Inflammatory macrophage (primary cell): ENCODE measurements at places on chromosomes 16 and 17.

DNA sequence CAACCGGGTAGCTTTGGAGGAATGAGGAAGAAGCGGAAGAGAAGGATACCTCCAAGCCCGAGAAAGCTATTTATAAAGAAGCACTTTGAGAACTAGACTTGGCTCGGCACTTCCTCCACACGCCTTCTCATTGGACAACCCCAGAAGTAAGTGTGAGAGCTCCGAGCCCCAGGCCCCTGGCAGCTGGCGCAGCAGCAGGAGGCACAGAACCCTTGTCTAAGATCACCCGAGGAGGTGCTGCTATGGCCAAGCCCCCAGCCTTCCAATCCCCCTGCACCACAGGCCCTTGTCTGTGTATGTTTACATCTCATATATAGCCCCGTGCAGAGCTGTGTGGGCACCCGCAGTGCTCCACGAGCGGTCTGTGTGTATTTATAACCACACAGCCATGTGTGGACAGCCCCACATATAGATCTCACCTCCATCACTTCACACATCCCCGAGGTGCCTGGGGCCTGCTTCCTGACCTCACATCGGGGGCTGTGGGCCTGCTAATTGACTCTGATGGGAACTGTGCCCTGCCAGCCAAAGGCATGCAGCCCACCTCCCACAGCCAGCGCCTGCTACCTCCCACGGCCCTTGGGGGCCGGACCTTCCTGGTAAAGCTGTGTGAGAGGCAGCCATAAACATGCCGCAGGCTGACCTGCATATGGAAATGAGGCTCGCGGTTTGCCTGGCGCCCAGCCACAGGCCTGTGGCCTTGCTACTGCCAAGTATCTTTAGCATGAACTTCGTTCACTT, 96.1 kb downstream of the C17orf67 start:
- no peak for DNase-seq

DNA sequence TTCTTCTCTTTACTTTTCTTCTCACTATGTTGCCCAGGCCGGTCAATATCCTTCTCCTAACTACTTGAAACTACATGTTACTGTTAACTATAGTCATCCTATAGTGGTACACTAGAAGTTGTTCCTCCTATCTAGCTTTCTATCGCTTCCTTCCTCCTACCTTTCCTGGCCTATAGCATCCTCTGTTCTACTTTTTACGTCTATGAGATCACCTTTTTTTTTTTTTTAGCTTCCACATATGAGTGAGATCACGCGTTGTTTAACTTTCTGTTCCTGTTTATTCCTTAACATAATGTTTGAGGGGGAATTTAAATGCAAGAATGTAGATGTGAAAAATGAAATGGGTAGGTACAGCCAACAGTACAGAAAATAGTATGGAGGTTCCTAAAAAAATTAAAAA, 30.5 kb upstream of the YPEL2 start:
- DNase-seq, result peak; percentile 62

- DNase-seq, result no peak
Measured at GRCh38 chr16:85867189-85867588, 31.8 kb upstream of the IRF8 start.

DNA sequence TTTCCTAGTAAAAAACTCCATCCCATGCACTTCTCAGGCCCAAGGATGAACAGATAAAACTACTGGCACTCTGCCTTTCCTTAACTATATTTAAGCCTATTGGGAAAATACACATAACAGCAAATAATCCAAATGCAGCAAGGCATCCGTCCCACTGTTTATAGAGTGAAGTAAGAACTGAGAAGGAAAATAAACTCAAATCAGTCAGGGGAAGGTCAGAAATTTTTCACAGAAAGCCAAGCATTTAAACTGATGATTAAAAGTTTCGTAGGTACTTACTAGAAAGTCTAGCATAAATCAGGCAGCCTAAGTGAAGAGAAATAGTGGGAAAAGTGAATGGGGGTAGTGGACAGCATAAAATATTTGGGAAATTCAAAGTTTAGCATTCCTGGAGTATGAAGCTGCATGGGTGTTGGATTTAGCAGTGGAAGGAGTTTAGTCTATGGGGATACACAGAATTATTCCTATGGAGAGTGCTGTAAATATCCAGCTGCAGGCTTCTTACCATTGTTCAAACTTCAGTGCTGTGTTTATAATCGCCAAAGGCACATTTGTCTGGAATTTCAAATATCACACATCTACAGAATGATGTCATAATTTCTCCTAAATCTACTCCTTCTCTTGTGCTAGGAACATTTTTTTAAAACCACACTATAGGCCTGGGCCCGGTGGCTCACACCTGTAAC, 1131.0 kb upstream of the GOT2 start:
- no peak for DNase-seq

DNA sequence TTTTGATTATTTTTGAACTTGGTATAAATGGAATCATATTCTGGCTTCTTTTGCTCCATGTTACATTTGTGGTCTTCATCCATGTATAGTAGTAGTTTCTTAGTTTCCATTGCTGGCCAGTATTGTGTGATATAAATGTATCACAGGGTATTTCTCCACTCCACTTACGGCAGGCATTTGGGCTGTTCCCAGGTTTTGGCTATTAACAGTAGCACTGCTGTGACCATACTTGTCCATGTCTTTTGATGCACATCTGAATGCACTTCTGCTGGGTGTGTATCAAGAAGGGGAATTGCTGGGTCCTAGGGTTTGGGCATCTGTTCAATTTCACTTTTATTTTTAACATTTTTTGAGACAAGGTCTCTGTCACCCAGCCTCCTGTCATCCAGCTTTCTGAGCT, 13.9 kb downstream of the NTN1 start:
- DNase-seq, result no peak

- no peak for DNase-seq
Measured at GRCh38 chr17:80285237-80285920, 24.7 kb downstream of the RNF213 start.

- peak; percentile 24 for DNase-seq
Measured at GRCh38 chr16:50246299-50247122, 19.8 kb upstream of the ADCY7 start.

GRCh38 chr17:61453566-61454380, 1.6 kb downstream of the TBX4 start:
- no peak for DNase-seq

- no peak for DNase-seq
Measured at GRCh38 chr16:48087639-48088038, 68.2 kb downstream of the ABCC12 start.

DNA sequence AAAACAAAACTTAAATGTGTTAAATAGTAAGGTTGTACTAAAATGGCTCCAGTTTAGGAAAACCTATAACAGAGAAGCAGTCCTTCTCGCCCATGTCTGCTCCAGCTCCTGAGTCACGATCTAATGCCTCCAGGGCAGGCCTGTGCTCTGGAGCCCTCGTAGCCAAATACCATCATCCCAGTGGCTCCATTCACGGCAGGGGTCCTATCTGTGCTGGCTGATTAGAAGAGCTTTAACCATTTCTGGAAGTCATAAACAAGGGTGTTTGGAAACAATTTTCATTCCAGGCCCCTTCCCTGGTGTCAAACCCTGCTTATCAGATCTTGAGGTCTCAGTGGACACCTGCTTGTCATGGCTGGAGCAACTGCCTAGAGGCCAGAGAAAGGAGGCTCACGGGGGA, 336.9 kb downstream of the SOX9 start:
- no peak for DNase-seq

DNA sequence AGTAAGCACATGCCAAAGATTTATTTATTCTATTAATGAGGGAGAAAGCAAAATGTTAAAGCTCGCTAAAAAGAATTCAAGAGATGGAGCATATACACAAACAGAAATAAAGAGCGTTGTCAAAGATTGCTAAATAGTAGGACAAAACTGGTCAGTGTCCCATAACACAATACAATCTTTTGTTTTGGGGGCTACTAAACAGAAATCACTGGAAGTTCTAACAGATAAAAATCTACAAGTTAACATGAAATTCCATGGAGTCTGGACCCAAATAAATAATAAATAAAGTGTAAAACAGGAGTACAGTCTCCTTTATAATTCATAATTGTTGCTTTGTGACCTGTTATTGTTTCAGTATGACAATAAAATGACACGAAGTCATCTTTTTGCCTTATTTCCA, 115.2 kb upstream of the CNTNAP4 start:
- DNase-seq, result no peak

GRCh38 chr17:27920569-27920968, 27.4 kb upstream of the LYRM9 start:
- no peak for DNase-seq

DNA sequence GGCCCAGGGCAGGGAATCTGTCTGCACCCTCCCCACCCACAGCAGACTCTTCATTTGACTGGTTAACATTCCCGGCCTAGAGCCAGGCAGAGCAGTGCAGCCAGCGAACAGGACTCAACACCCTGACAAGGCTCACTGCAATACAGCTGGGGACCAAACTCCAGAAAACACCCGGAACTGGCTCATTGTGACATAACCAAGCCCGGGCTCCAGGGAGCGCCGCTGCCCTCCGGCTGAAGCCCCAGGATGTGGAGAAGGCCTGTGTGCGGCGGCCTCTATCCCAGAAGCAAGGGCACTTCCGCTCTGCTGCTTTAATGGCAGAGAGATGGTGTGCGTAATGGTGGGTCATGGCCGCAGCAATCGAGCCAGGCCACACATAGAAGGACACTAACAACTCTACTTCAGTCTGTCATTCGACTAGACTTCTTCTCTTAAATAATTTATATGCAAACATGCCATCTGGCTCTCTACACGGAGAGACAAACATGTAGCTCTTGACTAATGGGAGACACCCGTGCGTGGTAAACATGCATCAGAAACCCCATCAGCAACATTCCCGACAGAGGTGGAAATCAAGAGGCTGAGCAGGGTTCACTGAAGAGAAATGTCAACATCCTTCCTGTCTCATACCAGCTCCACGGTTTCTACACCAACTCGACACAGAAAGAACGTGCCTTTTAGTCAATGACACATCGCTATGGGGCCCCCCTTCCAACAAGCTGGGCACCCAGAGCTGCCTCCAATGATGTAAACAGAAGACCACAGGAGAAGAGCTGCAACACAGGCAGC, 18.0 kb downstream of the KLHDC4 start:
- no peak for DNase-seq

DNA sequence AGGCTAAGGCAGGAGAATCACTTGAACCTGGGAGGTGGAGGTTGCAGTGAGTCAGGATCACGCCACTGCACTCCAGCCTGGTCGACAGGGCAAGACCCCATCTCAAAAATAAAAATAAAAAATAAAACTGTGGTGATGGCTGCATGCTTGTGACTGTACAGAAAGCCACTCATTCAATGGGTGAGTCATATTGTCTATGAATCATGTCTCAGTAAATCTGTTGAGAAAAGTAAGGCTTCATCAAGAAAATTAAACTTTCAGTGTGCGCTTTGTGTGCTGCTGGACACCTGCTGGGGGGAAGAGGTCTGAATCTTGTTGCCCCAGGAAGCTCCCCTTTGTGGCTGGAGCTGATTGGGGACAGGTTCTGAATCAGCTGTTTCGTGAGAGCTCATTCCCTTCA, 11.3 kb downstream of the NUBP1 start:
- DNase-seq, result peak; percentile 26

GRCh38 chr17:3826191-3826590, 19.9 kb downstream of the NCBP3 start:
- DNase-seq, result no peak

- no peak for DNase-seq
Measured at GRCh38 chr17:64732336-64733006, 70.4 kb upstream of the SMURF2 start.

DNA sequence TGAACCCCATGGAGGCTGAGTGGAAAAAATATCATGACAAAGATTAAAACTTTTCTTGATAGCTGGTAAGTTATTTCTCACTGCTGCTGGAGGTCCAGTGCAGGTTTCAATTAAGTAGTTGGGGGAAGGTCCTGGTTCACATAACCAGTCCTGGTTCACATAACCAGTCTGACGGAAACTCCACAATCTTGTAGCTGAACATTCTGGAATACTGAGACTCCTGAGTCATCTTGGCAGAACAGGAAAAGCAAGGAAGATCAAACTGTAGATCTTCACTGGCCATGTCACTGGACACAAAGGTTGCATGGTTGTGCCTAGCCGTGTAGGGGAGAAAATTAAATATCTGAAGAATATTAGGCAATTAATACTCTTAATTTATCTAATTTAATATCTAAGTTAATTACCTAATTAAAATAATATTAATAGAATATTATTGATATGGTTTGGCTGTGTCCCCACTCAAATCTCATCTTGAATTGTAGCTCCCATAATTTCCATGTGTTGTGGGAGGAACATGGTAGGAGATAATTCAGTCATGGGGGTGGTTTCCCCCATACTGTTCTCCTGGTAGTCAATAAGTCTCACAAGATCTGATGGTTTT, 48.6 kb upstream of the CNTNAP4 start:
- DNase-seq, result no peak

- DNase-seq, result no peak
Measured at GRCh38 chr16:56163938-56164337, 27.4 kb upstream of the GNAO1 start.

DNA sequence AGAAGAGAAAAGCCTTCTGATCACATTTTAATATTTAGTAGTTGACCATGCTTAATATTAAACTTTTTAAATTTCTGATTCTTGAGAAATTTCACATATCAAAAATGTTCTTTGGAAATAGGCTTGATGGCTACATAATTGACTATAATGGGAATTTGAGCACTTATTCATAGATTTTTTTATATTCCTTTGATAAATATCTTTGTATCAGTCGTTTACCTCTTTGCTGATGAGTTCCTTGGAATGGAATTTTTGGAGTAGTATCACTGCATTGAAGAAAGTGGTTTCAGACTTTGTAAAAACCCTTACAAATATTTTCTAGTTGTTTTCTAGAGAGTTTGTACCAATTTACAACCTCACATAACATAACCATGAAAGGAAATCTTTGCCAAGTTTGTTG, 14.7 kb downstream of the DNAAF1 start:
- no peak for DNase-seq

- DNase-seq, result no peak
Measured at GRCh38 chr16:61969077-61969382, 67.2 kb downstream of the CDH8 start.

GRCh38 chr17:40284085-40284713, 3.5 kb upstream of the CDC6 start:
- DNase-seq, result no peak

DNA sequence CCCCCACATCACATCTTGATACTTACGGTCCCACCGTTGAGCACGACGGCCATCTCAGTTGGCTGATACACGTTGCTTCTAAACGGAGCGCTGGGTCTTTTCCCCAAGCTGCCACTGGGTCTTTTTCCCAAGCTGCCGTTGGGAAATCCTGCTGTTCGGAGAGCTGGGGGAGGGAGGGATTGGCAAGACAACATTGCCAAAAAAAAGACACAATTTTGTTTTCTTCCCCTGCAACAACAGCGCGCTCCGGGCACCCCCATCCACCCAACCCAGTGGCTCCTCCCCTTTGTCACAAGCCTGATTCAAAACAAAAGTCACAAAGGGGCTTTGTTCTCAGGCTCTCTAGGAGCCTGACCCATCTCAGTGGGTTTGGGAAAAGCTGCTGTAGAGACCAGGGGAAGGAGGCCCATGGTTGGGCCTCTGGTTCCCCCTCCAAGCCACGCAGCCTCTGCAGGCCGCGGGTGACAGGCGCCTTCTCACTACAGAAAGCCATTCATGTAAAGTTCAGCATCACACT, 22.8 kb downstream of the GPRC5B start:
- DNase-seq, result no peak

- DNase-seq, result peak; percentile 58
Measured at GRCh38 chr16:72166151-72166550, 5.8 kb downstream of the PMFBP1 start.
